ENCODE measurements at places on chromosomes 5 and 9.
A peak's percentile ranks its signal among the peaks of the same experiment; 100 is the strongest.

- peak; percentile 39 for DNase-seq
These were observed 8.4 kb upstream of the CERCAM start for GRCh38 chr9:128412120-128412790.

DNA sequence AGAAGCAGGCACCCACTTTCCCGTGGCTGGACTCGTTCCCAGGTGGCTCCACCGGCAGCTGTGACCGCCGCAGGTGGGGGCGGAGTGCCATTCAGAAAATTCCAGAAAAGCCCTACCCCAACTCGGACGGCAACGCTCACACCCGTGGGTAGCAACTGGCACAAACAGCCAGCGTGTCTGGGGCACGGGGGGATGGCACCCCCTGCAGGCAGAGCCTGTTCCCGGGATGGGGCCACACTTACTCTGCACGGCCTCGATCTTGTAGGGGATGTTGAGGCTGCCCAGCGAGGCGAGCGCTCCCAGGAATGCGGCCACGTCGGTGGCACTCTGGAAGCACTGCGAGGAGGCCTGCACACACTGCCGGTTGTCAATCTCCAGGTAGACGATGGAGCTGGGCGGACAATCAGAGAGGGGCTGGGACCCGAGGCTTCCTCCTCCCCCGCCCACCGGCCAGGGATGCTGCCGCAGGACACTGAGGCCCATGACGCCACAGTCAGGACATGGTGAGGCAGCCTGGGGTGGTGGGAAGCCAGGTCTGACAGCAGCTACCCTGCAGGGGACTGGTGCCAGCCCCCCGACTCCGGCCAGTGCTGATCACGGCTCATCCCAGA is 20.2 kb upstream of the SEC16A start:
- no peak for DNase-seq

GRCh38 chr9:120463765-120464164 is 116.2 kb downstream of the CDK5RAP2 start:
- no peak for DNase-seq

GRCh38 chr9:132905726-132906125 is 27.0 kb downstream of the SPACA9 start:
- no peak for DNase-seq

DNA sequence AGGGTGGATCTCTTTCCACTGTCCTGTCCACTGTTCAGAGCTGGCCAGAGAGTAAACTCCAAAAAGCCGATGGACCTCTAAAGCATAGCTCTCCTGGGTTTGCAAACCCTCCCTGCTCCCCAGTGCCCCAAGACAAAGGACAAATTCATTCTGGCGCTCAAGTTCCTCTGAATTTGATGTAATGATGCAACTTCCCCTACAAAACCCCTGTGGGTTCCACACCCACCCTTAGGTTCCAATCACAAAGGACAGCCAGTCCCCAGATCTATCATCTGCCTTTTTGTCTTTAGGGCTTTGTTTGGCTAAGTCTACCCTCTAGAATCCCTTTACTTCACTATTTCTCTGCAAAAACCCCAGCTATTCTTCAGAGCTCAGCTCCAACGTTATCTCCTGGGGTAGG is 57.4 kb upstream of the SLC25A51 start:
- DNase-seq, result no peak
